CD4-positive, alpha-beta T cell treated with Interferon gamma for 1 hour (primary cell): ENCODE measurements at places on chromosomes 3 and 15.

DNA sequence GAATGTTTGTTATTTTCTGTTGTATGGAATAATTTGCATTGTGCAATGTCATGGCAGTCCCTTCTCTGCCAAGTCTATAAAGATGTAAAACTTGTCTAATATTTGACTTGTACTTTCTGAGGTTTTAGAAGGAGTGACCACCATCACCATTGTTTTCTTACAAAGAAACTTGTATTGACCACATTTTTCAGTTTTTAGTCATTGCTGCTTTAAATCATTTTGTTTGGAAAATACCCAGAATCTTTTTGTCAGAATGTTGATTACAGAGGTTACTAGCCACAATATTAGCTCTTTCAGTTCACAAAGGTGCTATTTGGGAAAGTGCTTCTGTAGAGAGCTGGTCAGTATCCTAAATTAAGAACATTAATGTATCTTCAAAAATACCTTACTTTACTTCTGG lies 532.4 kb upstream of the GBE1 start:
- no peak for DNase-seq

- no peak for DNase-seq
Measured at GRCh38 chr3:36418296-36418695, 38.0 kb downstream of the STAC start.

DNA sequence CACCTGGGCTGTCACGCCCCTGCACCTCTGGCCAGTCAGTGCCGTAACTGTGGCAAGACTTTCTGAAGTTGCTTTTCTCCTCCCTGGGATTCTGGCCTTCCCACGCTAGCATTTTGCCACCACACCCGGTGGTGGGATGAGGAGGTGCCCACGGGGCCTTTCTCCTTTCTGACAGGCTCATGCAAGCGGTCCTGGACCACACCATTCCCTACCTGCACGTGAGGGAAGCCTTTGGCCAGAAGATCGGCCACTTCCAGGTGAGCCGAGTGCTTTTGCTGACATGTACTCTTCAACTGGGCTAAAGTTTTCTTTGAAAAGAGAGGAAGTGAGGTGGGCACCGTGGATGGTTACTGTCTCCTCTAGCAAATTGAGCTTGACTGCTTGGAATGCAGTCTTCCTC lies 9.6 kb downstream of the IVD start:
- no peak for DNase-seq

DNA sequence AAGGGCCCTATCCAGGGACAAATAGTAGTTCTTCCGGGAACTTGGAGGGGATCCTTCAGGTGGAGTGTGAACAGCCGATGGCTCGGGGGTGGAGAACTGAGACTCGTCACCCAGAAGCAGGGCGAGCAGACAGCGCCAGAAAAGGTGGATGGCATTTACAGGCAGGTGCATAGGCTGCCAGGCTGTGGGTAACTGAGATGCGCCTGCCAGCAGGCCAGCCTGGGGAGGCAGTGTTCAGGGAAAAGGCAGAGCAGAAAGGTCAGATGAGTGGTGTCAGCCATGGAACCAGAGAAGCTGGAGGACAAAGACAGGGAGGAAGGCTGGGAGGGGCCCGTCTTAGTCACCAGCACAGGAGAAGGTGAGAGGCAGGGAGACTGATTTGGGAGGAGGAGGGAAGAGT lies 53.0 kb upstream of the SEC22A start:
- no peak for DNase-seq

- no peak for DNase-seq
Measured at GRCh38 chr3:24454856-24455255, 39.8 kb downstream of the THRB start.

GRCh38 chr3:9214185-9214584 lies 35.3 kb downstream of the SRGAP3 start:
- DNase-seq: no peak

- DNase-seq: peak; percentile 88
Measured at GRCh38 chr3:44729384-44729910, at the start of gene ZNF501. Gene ZNF501, plus strand, starts transcription at chr3:44729635. Its CDS starts 4,787 bp downstream, at chr3:44734422.

DNA sequence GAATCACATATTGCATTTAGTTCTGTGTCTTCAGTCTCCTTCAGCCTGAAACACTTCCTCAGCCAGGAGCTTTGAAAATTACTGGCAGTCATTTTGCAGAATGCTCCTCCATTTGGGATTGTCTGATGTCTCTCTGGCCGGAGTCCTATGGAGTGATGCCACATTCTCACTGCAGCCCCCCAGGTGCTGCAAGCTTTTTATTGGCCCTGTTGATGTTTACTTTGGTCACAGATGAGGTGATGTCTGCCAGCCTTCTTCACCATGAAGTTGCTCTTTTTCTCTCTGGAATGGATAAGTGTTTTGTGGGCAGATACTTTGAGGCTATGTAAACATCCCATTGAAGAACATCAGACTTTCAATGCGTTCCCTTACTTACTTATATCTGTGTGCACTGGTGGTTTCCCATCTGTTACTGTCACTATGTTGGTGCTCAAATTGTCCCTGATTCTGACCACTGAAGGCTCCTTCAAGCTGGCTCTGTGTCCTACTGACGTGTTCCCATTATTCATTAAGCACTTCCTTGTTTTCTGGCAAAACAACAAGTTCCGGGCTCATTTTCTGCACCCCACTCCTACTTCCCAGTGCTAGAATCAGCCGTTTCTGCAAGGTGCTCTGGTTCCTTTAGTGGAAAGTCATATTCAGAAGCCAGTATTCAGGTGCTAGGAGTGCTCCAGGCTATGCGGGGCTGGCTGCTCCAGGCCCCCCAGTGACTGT lies 1.4 kb upstream of the CLEC3B start:
- DNase-seq: no peak

- DNase-seq: no peak
Measured at GRCh38 chr3:176009256-176009655, 1150.1 kb downstream of the NAALADL2 start.

DNA sequence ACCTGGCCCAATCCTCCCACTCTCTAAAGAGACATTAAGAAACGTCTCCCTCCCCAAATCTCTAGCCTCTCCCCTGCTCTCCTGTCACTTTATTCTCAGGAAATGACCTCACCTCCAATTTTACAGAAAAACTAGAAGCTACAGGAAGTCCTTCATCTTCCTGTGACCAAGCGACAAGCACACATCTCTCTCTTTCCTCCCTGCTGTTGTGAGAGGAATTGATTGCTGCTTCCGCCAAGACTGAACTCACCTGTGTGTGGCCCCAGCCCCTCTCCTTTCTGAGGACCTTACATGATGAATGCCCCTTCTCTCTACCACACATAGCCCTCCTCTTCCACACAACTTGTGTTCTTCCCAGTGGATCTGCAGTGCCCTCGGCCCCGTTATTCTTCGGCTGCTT lies 18.2 kb downstream of the DNAJB8 start:
- peak; percentile 10 for DNase-seq

GRCh38 chr3:101500208-101500607 lies 12.8 kb downstream of the SENP7 start:
- no peak for DNase-seq

GRCh38 chr15:59976480-59977271 lies 27.4 kb upstream of the FOXB1 start:
- DNase-seq: peak; percentile 65
